Dorsolateral prefrontal cortex (tissue), 122 donors: ENCODE measurements at places on chromosomes 4 and X.

GRCh38 chr4:115648786-115649185 is 535.4 kb upstream of the NDST4 start:
- DNase-seq = no peak

GRCh38 chr4:168908851-168909273 is 101.2 kb downstream of the CBR4 start:
- DNase-seq = no peak

DNA sequence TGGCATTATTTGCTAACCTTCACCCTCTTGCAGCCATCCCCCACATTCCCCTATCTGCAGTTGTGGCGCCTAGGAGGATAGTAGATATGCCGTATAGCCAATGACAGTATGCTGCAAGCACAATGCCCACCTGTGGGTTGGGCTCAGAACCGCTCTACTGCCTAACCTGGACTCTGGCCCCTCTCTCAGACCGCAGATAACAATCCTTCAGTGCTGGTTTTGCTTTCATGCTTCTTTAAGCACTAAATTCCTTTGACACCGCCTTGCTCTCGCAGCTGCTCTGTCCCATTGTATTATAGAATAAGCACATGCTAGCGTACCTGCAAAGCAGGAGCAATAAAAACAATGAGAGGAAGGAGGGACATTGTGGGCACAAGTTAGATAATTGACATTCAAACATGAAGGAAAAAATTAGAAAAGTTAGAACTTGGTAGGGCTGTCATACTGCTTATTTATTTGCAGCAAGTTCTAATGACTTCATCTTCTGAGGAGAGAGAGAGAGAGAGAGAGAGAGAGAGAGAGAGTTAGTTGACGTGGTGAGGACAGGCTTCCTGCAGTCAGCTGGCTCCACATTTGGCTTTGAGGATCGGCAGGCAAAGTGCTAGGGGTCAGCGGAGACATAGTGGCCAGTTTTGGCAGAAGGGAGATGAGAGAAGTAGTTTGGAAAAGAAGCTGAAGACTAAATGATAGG is 55.8 kb downstream of the WWC2 start:
- DNase-seq = no peak

DNA sequence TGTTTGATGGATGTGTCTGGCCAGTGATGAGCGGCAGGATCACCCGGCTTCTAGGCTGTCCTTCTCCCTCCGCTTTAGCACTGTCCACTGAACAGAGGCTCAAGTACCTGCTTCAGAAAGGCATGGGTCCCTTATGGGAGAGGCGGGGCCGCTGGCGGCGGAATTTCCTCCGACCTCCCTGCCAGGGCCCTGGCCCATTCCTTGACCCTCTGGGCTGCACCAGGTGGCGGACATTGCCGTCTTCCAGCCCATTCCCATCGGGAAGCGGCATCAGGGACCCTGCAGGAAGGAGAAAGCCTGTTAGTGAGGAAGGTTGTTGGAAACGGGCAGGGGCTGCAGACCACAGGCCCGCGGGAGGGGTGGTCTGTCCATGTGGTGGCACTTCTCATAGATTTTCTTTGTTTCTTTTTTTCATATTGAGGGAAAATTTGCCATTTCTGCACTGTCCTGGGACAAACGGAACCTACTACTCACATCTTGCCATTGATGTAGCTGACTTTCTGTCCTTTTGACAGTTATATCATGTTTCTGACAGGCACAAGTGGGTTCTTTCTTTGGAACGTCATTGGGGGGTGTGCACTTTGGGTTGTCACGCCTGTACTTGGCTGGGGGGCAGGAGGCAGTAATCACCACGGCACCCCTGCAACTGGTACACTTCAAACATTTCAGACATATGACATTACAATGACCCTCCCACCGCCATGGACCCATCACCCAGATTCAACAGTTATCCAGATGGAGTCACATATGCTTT is 6.1 kb downstream of the APLN start:
- no peak for DNase-seq

GRCh38 chr4:26298198-26298947 is 22.4 kb upstream of the RBPJ start:
- DNase-seq = no peak

- DNase-seq = no peak
These were observed 3.8 kb upstream of the CXCL9 start for GRCh38 chr4:76011018-76011670.

DNA sequence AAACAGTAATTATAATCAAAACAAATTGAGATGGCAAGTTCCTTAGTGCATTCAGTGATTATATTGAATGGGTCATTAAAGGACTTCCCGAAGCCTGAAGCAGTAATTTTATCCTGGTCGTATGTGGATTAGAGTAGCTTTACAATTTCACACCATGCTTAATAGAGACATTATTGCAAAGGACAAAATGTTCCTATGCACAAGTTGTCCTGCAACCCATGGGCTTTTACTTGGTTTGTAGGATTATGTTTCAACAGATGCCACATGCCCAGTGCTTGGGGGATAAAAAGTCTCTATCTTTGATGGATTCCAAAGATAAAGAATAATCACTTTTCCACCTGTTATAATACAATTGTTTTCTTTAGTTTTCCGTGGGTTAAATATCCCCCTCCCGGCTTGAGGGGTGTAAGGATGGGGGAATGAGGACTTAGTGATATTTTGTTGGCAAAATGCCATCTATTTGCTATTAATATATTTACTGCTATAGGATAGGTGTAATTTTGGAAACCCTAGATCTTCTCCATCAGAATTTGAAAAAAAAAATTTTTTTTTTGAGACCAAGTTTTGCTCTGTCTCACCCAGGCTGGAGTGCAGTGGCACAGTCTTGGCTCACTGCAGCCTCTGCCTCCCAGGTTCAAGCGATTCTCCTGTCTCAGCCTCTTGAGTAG is 156.5 kb upstream of the ETNPPL start:
- DNase-seq = no peak

- no peak for DNase-seq
These were observed 64.4 kb upstream of the ACSL4 start for GRCh38 chrX:109797311-109797975.

- DNase-seq = no peak
These were observed 39.6 kb downstream of the DGKK start for GRCh38 chrX:50430917-50431575.
